ENCODE measurements at places on chromosomes 11 and 22.

DNA sequence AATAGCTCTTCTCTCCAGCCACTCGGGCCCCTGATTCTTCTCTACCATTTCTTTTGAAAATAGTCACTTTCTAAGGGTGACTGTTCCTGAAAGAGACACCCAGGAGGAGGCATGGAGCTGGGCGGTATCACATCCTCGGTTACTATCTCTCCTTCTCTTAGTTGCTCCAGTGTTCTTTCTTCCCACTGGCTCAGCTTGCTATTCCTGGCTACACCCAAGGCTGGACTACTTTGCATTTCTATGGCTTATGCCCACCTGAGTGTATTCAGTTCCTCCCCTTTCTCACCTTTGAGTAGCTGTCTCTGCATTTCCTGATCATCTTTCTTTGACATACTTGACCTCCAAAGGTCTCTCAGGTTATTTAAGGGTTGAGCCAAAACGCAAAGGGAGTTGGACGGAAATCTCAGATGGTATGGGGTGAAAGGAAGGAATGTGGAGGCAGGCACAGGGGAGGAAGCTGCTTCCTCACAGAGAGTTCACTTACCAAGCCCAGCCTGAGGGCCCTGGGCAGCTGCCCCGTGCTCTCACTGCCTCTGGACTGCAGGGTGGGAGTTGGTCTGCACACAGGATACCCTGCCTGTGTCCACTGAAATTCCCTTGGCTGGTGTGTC is 155.7 kb downstream of the SNX19 start:
- no peak for DNase-seq

GRCh38 chr11:118010738-118011461 is 24.7 kb downstream of the IL10RA start:
- no peak for DNase-seq

DNA sequence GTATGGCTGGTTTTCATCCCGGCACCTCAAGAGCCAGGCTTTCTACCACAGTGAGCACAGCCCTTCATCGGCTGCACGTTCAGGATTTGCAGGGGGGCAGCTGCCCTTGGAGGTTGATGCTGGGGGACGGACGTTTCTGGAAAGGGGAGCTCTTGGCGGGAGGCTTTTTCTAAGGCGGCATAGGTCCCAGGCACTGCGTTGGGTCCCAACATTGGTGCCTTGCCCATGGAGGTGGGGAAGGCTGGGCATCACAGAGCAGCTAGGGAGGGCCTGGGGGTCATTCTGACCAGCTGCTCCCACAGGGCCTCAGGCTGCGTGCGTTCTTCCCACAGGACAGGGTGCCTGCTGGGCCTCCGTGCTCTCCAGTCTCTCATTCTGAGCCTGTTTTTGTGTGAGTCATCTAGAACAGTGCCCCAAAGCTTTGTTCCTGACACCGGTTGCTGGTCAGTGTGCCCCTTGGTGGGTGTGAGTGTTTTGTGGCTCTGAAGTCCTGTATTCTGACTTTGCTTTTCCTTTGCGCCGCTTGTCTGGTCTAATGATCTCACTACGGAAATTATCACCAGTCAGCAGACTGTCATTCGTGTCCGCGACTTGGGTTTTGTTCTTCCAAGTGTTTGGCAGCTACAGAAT is 275.9 kb downstream of the TBC1D22A start:
- DNase-seq: no peak

- DNase-seq: no peak
These were observed 2.9 kb downstream of the FAM111A start for GRCh38 chr11:59145534-59145933.

DNA sequence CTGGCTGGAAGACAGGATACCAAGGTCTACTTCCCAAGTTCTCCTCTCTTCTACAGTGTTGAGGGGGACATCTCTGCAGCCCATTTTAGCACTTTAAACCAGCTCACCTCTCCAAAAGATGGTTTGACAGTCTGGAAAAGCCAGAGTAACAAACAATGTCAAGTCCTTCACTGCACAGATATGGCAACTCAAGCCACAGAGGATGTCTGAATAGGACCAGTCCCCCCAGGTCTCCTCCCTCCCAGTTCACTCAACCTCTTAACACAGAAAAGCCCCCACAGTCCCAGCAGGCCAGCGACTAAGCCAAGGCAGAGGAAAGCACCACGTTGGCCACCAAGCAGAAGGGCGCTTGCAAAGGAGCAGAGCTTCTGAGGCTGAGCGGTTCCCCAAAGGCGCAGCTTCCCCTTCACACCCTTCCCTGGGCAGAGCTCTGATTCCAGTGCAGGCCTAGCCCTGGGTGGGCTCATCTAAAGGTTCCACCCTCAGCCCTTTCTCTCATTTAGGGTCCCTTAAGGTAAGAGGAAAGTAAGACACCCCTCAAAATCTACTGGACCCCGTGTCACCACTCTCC is 62.7 kb downstream of the PAK1 start:
- no peak for DNase-seq

DNA sequence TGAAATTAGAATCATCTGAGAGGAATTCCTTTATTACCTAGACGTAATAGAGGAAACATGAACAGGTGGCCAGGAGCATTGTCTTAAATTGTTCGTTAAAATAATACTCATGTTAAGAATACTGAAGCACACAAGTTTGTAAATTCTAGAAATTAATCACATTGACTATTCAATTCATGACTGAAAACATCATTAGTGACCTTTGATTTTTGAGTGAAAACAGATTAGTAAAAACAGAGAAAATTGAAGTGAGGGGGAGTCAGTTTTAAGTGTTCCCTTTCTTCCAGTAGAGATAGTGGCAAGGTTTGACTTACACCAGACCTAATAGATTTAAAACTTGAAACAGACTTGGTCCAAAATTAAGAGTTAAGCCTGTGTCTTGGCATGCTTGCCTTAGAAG is 1.4 kb downstream of the ZFP91 start:
- DNase-seq: no peak

GRCh38 chr11:70834277-70834940 is 418.0 kb downstream of the SHANK2 start:
- no peak for DNase-seq

- DNase-seq: no peak
These were observed 32.9 kb downstream of the TRMU start for GRCh38 chr22:46368422-46368821.

GRCh38 chr11:63020671-63021291 is 5.1 kb upstream of the SLC22A8 start:
- DNase-seq: no peak

DNA sequence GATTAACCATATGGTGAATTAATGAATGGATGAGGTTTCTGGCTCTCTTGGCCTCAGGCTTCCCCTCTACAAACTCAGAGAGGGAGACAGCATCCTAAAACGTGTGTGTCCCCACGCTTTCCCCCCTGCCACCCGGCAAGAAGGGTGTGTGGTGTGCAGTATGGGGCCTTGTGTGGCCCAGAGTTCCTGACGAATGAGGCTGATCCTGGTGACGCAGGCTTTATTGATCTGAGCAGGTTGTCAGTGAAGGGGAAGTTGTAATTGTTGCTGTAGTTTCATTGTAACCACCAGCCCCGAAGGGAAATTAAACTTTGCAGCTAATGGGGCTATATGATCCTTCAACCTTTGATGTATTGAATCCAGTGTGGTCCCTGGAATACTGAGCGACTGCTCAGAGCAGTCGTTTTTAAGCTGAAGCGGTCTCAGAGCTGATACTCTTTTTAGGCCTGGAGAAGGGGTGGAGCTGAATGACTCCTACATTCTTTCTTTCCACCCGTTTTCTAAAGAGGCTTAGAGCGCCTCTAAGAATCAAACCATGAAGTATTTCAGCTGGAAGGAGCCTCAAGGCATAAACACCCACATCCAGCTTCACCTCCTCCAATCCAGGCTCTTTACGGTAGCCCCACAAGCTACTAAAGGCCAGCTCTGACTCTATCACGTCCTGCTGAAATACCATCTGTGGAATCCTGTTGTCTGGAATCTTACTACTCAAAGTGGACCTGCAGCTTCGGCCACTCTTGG is 284.7 kb downstream of the MIAT start:
- no peak for DNase-seq

GRCh38 chr22:45000330-45000729 is 9.5 kb downstream of the PHF21B start:
- no peak for DNase-seq

GRCh38 chr11:71109586-71109985 is 142.8 kb downstream of the SHANK2 start:
- no peak for DNase-seq

- DNase-seq: no peak
These were observed 65.9 kb downstream of the C11orf58 start for GRCh38 chr11:16804104-16804947.

GRCh38 chr11:117374316-117375055 is 46.8 kb downstream of the CEP164 start:
- DNase-seq: no peak

GRCh38 chr22:37309211-37310074 is 27.1 kb downstream of the CYTH4 start:
- DNase-seq: no peak

DNA sequence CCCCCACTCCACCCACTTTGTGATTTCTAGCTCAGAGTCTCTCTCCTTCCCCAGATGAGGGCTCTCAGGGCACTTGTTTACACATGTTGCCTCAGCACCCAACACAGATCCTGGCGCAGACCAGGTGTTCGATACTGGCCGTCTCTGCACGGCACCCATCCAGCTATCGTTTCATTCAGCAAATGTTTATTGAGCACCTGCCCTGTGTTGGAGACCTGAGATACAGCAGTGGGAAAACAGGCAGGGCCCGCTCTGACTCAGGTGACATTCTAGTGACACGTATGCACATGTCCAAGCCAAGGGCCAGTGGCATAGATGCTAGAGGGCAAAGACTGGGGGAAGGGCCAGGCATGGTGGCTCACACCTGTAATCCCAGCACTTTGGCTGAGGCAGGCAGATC is 71.9 kb downstream of the NFAM1 start:
- DNase-seq: no peak

DNA sequence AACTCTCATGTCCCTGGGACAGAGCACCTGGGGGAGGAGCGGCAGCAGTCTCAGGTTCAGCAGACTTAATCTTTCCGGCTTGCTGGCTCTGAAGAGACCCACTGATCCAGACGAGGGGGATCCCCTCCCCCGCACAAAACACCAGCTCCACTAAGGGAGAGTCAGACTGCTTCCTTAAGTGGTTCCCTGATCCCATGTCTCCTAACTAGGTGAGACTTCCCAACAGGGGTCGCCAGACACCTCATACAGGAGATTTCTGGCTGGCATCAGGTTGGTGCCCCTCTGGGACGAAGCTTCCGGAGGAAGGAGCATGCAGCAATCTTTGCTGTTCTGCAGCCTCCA is 157.2 kb upstream of the TMEM45B start:
- no peak for DNase-seq

DNA sequence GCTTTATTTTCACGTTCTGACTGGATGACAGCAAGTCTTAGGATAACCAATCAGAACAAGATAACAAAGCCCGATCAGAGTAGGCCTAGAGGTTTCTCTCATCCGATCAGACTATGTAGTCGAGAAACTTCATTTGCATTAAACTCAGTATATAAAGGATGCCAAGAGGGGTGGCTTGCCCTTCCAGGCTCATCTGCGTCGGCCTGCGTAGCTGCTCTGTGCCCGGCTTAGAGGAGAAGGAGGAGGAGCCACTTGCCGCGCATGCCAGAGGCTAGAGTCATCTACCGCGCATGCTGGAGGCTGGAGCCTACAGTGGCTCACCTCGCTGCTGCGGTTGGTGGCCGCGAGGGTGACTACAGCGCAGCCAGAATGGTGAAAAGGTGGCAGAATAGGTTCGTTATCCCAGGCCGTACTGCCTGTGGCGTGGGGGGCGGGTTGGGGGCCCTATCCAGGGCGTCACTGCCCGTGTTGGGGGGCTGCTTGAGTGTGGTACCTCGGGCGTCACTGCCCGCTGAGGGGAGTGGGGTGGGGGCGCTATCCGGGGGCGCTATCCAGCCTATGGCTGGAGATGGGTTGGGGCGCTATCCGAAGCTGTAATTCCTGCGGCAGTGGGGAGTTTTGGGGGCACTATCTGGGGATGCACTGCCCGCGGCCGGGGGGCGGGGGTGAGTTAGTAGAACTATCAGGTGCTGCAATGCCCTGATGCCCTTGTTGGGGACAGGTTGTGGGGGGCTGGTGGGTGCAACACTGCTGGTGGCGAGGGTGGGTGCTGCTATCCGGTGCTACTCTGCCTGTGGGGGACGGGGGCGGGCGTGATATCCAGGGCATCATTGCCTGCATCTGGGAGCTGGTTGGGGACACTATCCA is at the start of gene RFPL2:
TSS of gene RFPL2 (minus strand) at position 218 of the 867 bp plus-strand sequence. CDS start 2,622 bp downstream, outside the sequence.
- peak; percentile 64 for DNase-seq

GRCh38 chr11:89267660-89268302 is 90.1 kb downstream of the TYR start:
- DNase-seq: no peak

DNA sequence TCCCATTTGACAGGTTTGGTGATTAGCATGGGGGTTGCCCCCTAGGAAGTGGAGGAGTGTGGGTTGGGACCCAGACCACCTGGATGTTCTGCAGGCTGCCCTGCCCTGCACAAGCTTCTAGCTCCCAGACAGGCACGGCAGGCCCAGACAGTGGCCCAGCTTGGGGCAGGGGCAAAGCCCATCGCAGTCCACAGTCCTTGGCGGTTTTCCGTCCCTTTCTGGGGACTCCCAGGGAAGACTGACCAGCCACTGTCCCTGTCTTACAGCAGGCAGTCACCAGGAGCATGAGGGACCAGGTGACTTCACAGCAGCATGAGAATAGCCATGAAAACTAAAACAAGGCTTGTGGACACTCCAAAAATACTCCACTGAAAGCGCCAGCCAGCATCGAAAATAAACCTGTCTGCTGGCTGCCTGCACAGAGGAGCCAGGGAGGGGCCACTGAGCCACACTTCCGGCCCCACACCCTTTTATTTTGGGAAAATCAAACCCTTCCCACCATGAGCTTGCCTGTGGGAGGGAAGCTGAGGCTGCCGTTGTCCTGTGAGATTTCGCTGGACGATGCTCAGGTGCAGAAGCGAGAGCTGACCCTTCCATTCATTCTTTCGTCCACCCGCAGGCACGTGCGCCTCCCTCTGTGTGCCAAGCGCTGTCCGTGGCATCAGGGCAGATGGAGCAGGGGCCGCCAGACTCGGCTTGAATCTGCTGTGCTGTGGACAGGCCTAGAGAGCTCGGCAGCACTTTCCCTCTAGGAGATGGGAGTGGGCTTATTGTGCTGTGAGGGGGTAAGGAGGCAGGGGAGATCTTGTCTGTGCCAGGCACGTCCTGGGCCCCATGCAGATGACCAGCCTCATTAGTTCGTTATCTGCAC is 28.0 kb downstream of the FADD start:
- no peak for DNase-seq

DNA sequence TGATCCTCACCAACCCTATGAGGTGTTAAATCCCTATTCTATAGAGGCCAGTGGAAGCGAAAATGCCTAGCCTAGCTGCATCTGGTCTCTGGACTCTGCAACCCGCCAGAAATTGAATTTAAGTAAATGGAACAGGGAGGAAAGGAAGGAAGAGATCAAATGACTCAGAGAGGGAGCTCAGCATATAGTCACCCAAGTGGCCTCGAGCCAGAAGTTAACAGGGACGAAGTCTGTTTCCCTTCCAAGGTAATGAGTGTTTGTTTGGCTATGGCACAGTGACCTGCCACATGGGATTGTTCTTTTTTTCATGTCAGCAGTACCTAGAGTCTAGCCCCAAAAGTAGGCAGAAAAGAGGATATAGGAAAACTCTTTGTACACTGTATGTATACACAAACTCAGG is 66.3 kb downstream of the PAK1 start:
- DNase-seq: peak; percentile 36
